ENCODE measurements at places on chromosomes 6 and 20.

- DNase-seq: no peak
Observed at GRCh38 chr20:4891190-4891763, 110.0 kb downstream of the SLC23A2 start.

DNA sequence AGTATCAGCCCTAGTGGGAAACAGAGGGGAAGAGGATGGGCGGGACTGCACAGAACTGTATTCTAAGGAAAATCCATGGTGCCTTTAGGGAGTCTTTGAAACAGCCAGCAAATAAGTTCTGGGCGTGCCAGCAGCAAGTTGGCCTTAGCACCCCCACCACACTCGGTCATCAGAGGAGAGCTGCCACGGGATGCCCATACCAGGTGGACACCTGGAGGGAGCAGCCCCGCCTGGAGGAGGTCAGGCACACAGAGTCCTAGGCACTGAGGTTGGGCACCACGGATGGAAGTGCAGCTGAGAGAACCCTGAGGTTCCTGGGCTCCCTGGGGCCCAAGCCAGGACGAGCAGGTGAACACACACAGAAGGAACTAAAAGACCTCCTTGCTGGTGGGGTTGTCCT, 180.8 kb upstream of the PROKR2 start:
- no peak for DNase-seq

- DNase-seq: no peak
Observed at GRCh38 chr6:166736634-166737033, 109.6 kb upstream of the RPS6KA2 start.

DNA sequence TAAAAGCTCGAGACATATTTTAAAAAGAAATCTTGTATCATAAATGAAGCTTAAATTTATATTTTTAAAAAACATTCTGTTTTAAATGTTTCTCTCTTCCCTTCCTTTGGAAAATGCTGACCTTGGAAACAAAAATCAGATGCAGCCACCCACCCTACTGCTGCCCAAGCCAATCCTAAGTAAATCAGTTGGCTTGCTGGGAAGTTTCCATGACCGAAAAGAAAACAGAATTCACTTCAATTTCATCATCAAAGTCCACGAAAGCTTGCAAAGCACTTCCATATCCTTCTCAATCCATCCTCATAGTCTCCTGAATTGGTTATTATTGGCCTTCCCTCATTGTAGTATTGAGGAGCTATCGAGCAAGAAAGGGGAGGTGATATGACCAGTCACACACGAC, 80.1 kb downstream of the PLCG1 start:
- DNase-seq: no peak

GRCh38 chr6:136341967-136342366, 52.3 kb upstream of the BCLAF1 start:
- no peak for DNase-seq

- DNase-seq: no peak
Observed at GRCh38 chr20:35654415-35654814, 10.3 kb downstream of the CPNE1 start.

- no peak for DNase-seq
Observed at GRCh38 chr6:152651986-152652385, 14.8 kb upstream of the SYNE1 start.

GRCh38 chr6:71157345-71157744, 131.3 kb upstream of the OGFRL1 start:
- DNase-seq: no peak

- DNase-seq: no peak
Observed at GRCh38 chr6:157841211-157841840, 18.3 kb downstream of the SNX9 start.

GRCh38 chr6:163637524-163637923, 223.0 kb downstream of the QKI start:
- no peak for DNase-seq

- DNase-seq: no peak
Observed at GRCh38 chr6:141484711-141485110, 648.0 kb upstream of the GJE1 start.

DNA sequence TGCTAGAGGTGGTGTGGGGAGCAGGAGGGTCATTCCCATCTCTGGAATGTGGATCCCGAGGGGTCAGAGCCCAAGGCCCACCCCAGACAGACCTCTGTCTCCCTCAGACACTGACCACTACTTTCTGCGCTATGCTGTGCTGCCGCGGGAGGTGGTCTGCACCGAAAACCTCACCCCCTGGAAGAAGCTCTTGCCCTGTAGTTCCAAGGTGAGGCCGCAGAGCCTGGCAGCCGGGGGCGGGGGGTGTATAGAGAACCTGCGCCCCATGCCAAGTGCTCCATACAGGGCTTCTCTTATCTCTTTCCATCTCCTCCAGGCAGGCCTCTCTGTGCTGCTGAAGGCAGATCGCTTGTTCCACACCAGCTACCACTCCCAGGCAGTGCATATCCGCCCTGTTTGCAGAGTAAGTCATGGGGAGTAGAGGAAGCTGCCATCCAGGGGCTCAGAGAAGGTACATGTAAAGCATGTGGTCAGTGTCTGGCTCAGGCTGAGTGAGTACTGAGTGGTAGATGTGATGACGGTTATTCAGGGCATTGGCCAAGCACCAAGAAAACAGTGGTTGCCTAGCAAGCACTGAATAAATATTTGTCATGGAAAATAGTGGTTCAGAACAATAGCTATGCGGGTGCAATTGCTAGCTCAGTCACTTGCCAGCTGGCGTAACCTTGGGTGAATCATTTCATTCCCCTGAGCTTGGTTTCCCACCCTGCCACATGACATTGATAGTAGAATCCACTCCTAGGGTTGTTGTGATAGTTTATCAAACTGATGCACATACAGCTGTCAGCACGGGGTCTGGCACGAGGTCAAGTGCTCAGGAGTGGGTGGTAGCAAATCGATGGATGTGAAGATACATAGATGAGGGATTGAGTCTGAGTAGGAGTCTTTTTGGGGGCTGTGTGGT, 3.5 kb downstream of the PIGT start:
- peak; percentile 28 for DNase-seq

DNA sequence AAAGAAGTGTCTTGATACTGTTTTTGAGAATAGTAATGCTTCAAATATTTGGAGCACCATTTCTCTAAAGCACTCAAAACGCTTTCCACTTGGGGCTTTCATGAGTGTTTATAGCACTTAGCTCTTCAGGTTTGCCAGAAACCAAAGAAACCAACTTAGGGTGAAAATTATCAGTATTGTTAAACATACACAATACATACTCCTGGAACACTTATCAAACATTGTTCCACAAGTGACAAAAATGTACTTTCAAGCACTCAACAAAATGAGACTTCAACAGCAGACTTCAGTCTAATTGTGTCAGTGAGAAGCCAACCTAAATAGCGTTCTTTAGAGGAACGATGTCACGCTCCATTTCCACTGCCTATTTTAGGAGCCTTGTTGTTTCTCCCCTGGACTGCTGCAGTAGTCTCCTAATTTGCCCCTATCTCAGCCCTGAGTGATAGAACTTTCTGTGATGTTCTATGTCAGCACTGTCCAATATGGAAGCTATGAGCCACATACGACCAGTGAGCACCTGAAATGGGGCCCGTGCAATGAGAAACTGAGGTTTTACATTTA, 461.3 kb downstream of the KIF16B start:
- DNase-seq: no peak

DNA sequence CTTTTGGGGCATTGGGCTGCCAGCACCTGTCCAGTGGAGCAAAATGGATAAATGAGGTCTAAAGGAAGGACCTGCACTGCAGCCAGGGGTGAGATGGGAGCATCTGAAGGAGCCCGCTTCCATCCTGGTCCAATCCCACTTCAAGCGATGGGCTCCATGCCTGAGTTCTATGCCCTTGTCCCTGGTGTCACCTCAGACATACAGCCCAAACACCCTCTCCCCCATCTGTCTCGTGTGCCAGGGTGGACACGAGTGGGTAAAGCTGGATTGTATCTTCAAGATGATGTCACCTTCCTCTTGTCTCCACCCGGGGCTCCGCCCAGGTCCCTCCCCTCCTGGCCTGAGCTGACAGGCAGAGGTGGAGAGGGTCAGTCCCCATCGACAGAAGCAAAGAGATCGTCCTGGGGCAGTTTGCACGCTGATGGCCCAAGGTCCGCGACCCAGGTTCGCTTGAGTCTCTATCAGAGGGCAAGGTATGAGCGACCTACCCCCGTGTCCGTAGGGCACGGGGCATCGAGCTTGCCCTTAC, 544 bp downstream of the SMIM29 start:
- no peak for DNase-seq

DNA sequence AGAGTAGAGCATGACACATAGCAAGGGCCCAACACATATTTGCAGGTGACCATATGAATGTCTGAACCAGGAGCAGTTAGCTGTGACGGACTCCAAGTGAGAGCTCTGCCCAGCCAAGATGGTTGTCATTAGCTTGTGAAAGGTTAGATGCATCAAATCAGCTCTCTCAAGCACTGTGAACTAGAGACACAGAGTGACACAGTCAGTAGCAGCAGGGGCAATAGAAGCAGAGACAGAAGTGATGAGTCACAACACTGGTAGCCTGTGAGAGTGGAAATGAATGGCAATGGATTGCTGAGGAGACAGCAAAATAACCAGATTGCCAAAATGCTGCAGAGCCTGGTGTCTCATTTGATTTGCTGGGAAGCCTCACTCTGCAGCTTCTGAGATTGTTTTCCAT, 558.9 kb downstream of the PKHD1 start:
- no peak for DNase-seq

DNA sequence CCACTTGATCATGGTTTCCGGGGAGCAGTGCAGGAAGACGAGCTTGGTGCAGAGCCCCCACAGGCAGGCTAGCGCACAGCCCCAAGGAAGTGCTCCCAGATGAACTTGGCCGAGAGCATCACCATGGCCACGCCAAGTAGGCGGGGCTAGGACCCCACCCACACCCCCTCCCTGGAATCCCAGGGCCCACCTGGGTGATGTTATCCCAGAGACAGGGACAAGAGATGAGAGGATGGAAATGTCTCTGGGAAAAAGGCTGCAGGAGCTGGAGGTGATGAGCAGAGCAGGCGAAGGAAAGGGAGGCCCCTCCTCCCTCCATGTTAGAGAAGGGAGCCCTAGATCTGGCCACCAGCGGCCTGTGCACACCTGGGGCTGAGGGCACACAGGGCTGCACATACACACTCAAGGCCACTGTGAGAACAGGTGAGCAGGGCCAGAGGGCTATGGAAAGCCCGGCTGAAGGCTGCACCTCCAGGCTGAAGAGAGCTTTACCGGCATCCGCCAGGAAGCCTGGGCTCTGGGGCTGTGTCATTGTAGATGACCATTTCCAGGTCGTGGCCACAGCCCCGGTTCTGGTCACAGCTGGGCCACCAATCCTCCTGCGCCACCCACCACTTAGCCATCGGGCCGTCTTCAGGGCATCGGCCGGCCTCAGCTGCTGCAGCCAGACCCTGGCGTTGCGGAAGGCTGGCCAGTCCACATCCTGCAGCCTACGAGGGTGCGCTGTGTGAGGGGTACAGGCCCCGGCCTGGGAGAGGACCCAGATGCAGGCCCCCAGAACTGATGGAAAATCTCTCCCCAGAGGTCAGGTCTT, 24.9 kb downstream of the NPEPL1 start:
- no peak for DNase-seq

- no peak for DNase-seq
Observed at GRCh38 chr6:123668965-123669591, 32.3 kb upstream of the TRDN start.

DNA sequence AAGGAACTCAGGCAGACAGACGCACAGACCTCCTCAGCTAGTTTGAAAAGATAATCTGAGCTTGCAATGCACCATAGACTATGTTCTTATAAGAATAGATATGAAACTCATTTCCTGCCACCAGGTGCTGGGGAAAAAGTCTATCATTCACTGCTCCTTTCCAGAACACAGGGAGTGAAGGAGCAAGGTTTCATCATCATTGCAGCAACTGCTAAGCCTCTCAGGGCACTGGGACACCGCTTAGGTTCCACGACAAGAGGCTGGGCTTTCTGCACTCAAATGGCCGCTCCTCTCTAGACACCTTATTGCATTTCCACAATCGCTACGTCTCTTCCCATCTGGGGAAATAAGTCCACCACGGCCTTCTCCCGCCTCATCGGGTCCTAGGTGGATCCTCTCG, 418.5 kb upstream of the JARID2 start:
- no peak for DNase-seq

DNA sequence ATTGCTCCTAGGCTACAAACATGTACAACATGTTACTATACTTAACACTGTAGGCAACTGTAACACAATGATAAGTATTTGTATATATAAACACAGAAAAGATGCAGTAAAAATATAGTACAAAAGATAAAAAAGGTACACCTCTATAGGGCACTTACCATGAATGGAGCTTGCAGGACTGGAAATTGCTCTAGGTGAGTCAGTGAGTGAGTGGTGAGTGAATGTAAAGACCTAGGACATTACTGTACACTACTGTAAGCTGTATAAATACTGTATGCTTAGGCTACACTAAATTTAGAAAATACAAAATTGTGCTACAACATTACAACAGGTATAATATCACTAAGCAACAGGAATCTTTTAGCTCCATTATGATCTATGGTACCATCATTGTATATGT, 312.0 kb upstream of the PREP start:
- no peak for DNase-seq

DNA sequence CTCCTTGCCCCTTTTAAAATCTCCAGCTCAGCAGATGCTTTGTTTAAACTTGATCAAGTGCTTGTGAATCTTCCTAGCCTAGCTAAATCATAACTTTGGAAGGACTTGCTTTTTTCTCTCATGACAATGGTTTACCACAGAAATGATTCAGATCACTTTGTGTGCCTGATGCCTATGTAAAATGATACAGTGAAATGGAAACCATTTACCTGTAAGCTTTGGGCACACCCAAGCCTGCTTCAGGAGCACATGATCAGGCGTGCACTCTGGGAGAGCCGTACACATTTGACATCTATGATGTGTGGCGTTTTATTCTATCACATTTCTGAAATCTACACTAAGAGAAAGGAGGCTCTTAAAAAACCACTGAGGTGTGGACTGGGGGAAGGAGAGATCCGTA, 41.1 kb downstream of the PTPN1 start:
- no peak for DNase-seq

DNA sequence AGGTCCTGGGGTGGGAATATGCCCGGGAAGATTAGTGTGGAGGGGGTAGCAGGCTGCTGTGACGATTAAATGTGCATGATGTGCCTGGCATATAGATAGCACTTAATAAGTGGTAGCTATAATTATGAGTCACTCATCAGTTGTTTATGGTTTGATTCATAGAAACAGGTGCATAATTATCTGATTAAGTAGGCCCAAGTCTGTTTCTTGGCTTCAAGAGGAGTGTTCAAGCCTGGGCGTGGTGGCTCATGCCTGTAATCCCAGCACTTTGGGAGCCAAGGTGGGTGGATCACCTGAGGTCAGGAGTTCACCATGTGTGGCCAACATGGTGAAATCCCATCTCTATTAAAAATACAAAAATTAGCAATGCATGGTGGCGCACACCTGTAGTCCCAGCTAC, 74.9 kb downstream of the QRSL1 start:
- DNase-seq: no peak

GRCh38 chr20:1204576-1204975, 1.3 kb downstream of the C20orf202 start:
- no peak for DNase-seq

- DNase-seq: no peak
Observed at GRCh38 chr6:30399390-30400058, 54.6 kb downstream of the RPP21 start.

GRCh38 chr6:53793318-53794136, 1.3 kb upstream of the LRRC1 start:
- no peak for DNase-seq

All from smooth muscle cell of the brain vasculature (primary cell).